ENCODE measurements at places on chromosomes 13 and 19. TPM values are rescaled to one million over a fixed set of nuclear protein-coding genes. Genes with fewer than 3 reads are reported as not detected.
A peak's percentile ranks its signal among the peaks of the same experiment; 100 is the strongest.

Gene N4BP2L1
- 9.8 TPM for total RNA-seq

Gene SIGLEC9
- not detected for total RNA-seq

Gene NRTN
- total RNA-seq: 0.40 TPM

Gene ADGRE1
- total RNA-seq: not detected

Gene SSBP4
- 102 TPM for total RNA-seq

GRCh38 chr19:5567360-5567969 is at the start of gene TINCR:
TINCR (minus strand) TSS chr19:5567953.
- no peaks in the 10 kb centered on the region for H3K36me3 ChIP-seq
- peak within 1 kb of the TSS; percentile 60 for H3K4me3 ChIP-seq
- peaks cover 18% of the 10 kb centered on the region for H3K4me1 ChIP-seq
- no peaks in the 10 kb centered on the region for H3K27me3 ChIP-seq
- H3K27ac ChIP-seq: no peak within 1 kb of the TSS

DNA sequence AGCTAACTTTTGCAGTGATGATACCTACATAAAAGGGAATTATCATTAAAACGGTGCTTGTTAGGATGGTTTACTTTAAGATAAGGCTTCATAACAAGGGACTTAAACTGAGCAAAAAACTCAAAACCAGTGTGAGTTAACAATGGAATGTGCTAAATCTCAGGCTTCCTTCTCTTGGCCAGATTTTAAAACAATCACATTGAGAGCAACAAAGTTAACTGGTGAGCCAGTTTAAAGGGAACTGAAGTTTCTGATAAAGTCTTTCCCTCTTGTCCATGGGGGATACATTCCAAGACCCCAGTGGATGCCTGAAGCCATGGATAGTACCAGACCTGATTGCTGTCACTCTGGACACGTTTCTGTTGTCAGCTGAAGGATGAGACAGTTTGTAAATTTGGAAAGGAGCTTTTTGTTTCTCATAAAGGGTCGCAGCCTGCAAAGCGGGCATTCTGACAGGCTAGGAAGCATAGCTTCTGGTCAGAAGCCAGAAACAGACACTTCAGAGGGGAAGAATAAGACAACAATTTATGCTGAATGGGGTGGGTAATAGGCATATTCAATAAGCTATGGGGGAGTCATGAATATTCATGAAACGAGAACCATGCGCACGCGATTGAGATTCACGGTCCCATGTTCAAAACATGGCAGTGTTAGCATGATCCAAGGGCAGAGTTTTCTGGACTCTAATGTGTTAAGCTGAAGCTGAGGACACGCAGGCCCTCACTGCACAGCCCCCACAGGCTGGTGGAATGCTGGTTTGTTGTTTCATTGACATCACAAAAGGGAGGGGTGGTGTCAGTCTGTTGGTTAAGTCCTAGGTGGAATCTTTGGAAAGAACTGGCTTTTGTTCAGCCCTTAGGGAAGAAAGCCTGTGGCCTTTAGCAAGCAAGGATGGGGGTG is 150.6 kb upstream of the RNF113B start:
- no peaks in the 10 kb centered on the region for H3K27me3 ChIP-seq
- no peak for DNase-seq
- peaks cover 6% of the 10 kb centered on the region for H3K36me3 ChIP-seq
- peak overlapping the region; percentile 76 for H3K27ac ChIP-seq

DNA sequence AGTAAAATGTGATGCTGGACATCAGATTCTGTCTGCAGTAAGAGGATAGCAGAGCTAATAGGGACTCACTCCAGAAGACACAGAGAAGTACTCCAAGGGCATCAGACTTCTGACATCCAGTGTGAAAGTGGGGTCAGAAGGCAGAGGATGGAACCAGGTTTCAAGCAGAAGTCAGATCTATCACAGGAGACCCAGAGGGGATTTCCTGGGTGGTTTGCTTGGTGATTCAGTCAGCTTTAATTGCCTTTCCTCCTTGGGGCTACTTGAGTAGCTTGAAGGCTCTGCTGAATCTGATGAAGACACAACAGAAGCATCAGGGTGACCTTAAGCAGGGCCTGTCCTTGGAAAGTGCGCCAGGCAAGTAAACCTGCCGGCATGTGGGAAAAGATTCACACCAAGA is 300.6 kb downstream of the COG6 start:
- no peak overlapping the region for H3K27ac ChIP-seq
- H3K4me3 ChIP-seq: no peak overlapping the region
- H3K4me1 ChIP-seq: peaks cover 16% of the 10 kb centered on the region
- H3K27me3 ChIP-seq: no peaks in the 10 kb centered on the region
- no peak for DNase-seq

DNA sequence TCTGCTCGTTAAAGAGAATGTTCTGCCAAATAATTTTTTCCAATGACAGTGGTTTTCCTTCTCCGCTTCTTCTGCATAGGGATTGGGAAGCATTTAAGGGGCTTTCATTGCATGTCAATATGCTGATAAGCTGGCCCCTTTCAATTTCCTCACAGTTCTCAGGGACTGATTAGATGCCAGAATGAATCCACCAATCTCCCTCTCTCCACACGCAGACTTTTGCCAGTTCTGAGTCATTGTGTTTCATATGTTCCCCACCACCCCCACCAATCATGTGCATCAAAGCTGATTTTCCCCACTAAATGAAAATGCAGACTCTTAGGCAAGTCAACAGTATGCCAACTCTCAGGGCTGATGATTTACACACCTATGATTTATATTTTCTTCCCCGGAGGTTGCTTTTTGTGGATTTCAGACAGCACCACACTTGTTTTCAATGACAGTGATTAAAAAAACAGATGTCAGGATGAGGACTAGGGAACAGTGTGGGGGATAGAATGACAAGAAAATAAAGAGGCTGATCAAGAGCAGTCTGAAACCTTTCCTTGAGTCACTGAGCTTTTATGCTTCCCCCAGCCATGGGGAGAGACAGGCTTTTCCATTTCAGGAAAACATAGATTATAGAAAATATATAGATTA is 47.9 kb upstream of the C13orf42 start:
- no peak overlapping the region for H3K27ac ChIP-seq
- no peak overlapping the region for H3K4me3 ChIP-seq
- H3K4me1 ChIP-seq: peaks cover 6% of the 10 kb centered on the region

DNA sequence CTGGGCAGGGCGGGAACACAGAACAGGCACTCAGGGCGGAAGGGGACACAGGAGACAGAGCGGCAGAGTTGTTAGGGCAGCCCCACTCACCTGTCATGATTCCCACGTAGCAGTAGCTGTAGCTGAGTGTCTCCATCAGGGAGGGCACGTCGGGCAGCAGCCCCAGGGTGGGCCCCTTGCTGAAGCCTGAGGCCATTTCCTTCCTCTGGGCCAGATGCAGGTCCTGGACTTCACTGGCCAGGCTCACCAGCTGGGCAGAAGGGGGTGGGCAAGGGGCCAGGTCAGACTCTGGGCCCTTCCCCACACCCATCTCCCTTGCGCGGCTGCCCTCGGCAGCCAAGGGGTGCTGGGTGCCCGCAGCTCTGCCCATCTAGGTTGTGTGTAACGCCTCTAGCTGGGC is 5.9 kb downstream of the MBOAT7 start:
- H3K27me3 ChIP-seq: no peaks in the 10 kb centered on the region
- no peak overlapping the region for H3K4me3 ChIP-seq
- DNase-seq: no peak
- no peak overlapping the region for H3K27ac ChIP-seq

- H3K27ac ChIP-seq: no peak overlapping the region
- H3K4me1 ChIP-seq: no peaks in the 10 kb centered on the region
- H3K36me3 ChIP-seq: no peaks in the 10 kb centered on the region
- no peak for DNase-seq
- no peak overlapping the region for H3K4me3 ChIP-seq
- H3K27me3 ChIP-seq: no peaks in the 10 kb centered on the region
These were observed 107.0 kb upstream of the GPR12 start for GRCh38 chr13:26867451-26868091.
